ENCODE measurements at places on chromosomes 4 and X. TPM values are rescaled to one million over a fixed set of nuclear protein-coding genes. Genes with fewer than 3 reads are reported as not detected.

Gene LSM6
- 20.6 TPM for total RNA-seq

Gene SLC25A43
- 12.3 TPM for total RNA-seq

Gene ZNF157
- total RNA-seq, result not detected

Gene OPRPN
- not detected for total RNA-seq

Gene SLITRK2
- total RNA-seq, result 0.42 TPM

Gene PROM1
- total RNA-seq, result 7.1 TPM

Gene TECRL
- not detected for total RNA-seq

Gene PRSS12
- total RNA-seq, result 0.27 TPM

Gene NUP62CL
- total RNA-seq, result not detected

GRCh38 chr4:85455942-85456341 lies 19.0 kb upstream of the ARHGAP24 start:
- no peak overlapping the region for H3K4me3 ChIP-seq
- no peaks in the 10 kb centered on the region for H3K4me1 ChIP-seq
- H3K27ac ChIP-seq, result no peak overlapping the region
- DNase-seq, result no peak

DNA sequence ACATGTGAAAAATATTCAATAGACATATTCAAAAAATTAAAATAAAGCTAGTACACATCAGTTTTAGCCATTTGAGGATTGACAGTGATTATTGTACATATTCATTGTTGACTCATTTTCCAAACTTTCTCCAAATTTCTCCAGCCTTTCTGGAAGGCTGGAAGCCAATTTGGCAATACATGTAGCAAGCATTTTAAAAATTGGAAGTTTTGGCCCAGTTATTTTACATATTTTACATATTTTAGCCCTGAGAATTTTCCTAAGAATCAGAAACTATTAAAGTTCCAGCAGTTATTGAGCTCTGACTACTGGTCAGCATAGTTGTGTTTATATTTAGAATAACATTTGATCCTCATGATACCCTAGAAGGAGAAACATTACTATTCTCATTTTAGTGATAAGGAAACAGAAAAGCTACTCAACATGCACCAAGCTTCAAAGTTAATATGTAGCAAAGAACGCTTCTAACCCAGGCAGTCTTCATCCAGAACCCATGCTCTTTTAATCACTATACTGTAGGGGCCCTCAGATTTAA lies 3.2 kb downstream of the CABS1 start:
- no peak overlapping the region for H3K4me3 ChIP-seq
- no peaks in the 10 kb centered on the region for H3K4me1 ChIP-seq
- no peak for DNase-seq
- no peaks in the 10 kb centered on the region for H3K36me3 ChIP-seq
- H3K27ac ChIP-seq, result no peak overlapping the region
- H3K27me3 ChIP-seq, result no peaks in the 10 kb centered on the region

DNA sequence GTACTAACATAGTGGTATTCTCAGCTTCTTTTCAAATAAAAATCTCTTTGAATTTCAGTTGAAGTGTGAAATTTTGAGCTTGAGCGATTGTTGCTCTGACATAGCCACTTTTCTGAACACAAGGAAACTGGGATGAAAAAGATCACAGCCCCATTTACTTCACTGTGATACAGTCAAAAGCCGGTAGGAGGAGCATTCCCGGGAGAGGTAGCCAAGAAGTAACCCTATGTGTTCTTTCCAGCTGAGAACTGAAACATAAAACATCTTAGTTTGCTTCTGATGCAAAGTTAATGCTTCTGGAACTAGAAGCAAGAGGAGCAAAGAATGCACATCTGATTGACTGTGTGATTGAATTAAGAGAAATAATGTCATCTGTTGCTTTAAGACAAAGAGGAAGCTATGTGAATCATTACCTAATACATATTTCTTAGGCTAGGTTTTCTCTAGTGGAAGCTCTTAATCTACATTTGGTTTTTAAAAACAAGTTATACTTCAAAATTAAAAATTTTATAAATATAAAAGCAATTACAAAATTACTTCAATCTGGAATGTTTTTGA lies 88.3 kb upstream of the UNC5C start:
- no peaks in the 10 kb centered on the region for H3K27me3 ChIP-seq
- H3K27ac ChIP-seq, result no peak overlapping the region
- no peaks in the 10 kb centered on the region for H3K4me1 ChIP-seq
- no peak overlapping the region for H3K4me3 ChIP-seq
- DNase-seq, result no peak

DNA sequence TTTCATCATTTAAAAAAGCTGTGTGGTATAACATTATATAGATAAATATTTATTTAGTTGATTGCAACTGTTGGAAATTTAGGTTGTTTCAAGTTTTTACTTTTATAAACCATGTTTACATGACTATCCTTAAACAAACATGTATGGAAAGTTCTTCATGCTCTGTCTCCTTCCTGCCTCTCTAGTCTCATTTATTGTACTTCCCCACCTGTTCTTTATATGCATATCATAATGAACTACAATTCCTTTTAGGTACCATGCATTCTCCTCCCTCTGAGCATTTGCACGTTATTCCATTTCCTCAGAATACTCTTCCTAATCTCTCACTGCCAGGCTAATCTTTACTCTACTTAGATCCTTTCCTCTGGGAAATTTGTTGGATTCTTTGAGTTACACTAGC lies 16.9 kb upstream of the ADH6 start:
- H3K27me3 ChIP-seq, result no peaks in the 10 kb centered on the region
- H3K27ac ChIP-seq, result no peak overlapping the region
- no peak overlapping the region for H3K4me3 ChIP-seq
- H3K36me3 ChIP-seq, result no peaks in the 10 kb centered on the region
- peaks cover 7% of the 10 kb centered on the region for H3K4me1 ChIP-seq
- no peak for DNase-seq

DNA sequence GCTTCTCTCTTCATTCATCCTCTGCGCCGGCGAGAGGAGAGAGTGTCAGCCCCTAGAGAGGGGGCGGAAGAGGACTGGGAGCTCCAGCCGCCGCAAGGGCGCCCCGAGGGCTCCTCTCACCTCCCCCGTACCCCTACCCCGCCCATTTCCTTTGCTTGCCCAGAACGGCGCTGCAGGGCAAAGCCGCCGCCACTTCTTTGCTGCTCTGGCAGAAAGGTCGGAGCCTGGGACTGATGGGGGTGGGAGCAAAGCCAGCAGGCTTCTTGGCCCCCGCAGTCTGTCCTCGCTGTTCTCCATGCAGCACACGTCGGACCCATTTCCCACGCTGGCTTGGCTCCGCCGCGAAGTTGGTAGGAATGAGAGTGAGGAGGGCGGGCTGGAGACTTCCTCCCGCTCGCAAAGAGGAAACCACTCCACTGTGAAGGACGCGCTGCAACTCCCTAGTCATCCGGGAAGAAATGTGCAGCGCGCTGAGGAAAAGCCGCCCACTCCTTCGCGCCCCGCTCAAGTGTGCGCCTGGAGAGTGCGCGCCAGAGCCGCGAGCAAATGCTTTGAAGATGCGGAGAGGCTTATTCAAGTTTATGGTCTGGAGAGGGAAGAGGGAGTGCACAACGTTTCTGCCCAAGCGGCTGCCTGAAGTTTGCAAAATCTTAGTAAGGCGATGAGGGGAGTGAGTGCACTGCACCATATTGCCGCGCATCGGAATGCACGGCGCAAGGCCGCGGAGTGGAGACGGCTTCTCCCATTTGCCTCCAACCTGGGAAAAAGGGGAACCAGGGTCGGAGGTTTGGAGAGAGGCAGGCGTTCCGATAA lies 2.8 kb upstream of the PCDH7 start:
- no peaks in the 10 kb centered on the region for H3K27me3 ChIP-seq
- DNase-seq, result no peak
- H3K36me3 ChIP-seq, result no peaks in the 10 kb centered on the region
- H3K27ac ChIP-seq, result peak overlapping the region; percentile 96

- no peak overlapping the region for H3K27ac ChIP-seq
- no peak for DNase-seq
- no peak overlapping the region for H3K4me3 ChIP-seq
- H3K4me1 ChIP-seq, result no peaks in the 10 kb centered on the region
Observed at GRCh38 chr4:118077767-118078105, 43.5 kb downstream of the NDST3 start.

- no peaks in the 10 kb centered on the region for H3K4me1 ChIP-seq
- H3K36me3 ChIP-seq, result no peaks in the 10 kb centered on the region
- no peak overlapping the region for H3K27ac ChIP-seq
- DNase-seq, result no peak
- no peaks in the 10 kb centered on the region for H3K27me3 ChIP-seq
- no peak overlapping the region for H3K4me3 ChIP-seq
Observed at GRCh38 chr4:6209921-6210320, 9.6 kb upstream of the JAKMIP1 start.

GRCh38 chr4:82865592-82865991 lies 25.4 kb downstream of the SEC31A start:
- H3K36me3 ChIP-seq, result peaks cover 23% of the 10 kb centered on the region
- no peak for DNase-seq
- H3K4me3 ChIP-seq, result no peak overlapping the region
- H3K27me3 ChIP-seq, result no peaks in the 10 kb centered on the region
- peaks cover 13% of the 10 kb centered on the region for H3K4me1 ChIP-seq
